ENCODE measurements at places on chromosomes 7 and 10. TPM values are rescaled to one million over a fixed set of nuclear protein-coding genes. Genes with fewer than 3 reads are reported as not detected.

ACSM6 gene
- total RNA-seq: not detected

MMP21 gene
- not detected for total RNA-seq

KMT2C gene
- 8.6 TPM for total RNA-seq

CYP17A1 gene
- not detected for total RNA-seq

ICA1 gene
- 0.85 TPM for total RNA-seq

EN2 gene
- total RNA-seq: 1.0 TPM

FAM24A gene
- not detected for total RNA-seq

FKBP6 gene
- not detected for total RNA-seq

SPDYE5 gene
- total RNA-seq: not detected

CALHM3 gene
- 0.38 TPM for total RNA-seq

PIP gene
- 0.28 TPM for total RNA-seq

CXCL12 gene
- total RNA-seq: not detected

TMEM60 gene
- total RNA-seq: 27.1 TPM

RELN gene
- total RNA-seq: not detected

HOGA1 gene
- 1.5 TPM for total RNA-seq

NANOS1 gene
- 3.8 TPM for total RNA-seq

SORCS3 gene
- total RNA-seq: not detected

CHST15 gene
- 7.7 TPM for total RNA-seq

FAM25G gene
- 1.1 TPM for total RNA-seq

NPTX2 gene
- 0.09 TPM for total RNA-seq

CALHM1 gene
- not detected for total RNA-seq

XPNPEP1 gene
- 36.2 TPM for total RNA-seq

DNAH11 gene
- total RNA-seq: 0.04 TPM

PDE6C gene
- total RNA-seq: not detected

TRPV5 gene
- total RNA-seq: not detected

NPC1L1 gene
- 0.06 TPM for total RNA-seq

WEE2 gene
- total RNA-seq: not detected

TRIM74 gene
- not detected for total RNA-seq

PSMC2 gene
- total RNA-seq: 148 TPM

MOGAT3 gene
- not detected for total RNA-seq

HTR7 gene
- total RNA-seq: 0.07 TPM

SPDYE18 gene
- 0.13 TPM for total RNA-seq

GRID1 gene
- total RNA-seq: 0.42 TPM

RTKN2 gene
- total RNA-seq: 0.58 TPM

ZNF467 gene
- total RNA-seq: 1.2 TPM

FGL2 gene
- total RNA-seq: not detected

CPA2 gene
- total RNA-seq: 0.15 TPM
